ENCODE measurements at places on chromosomes 4 and X. TPM values are rescaled to one million over a fixed set of nuclear protein-coding genes. Genes with fewer than 3 reads are reported as not detected.
A peak's percentile ranks its signal among the peaks of the same experiment; 100 is the strongest.

- DNase-seq: no peak
Measured at GRCh38 chr4:99790796-99791617, 25.6 kb upstream of the DAPP1 start.

DNA sequence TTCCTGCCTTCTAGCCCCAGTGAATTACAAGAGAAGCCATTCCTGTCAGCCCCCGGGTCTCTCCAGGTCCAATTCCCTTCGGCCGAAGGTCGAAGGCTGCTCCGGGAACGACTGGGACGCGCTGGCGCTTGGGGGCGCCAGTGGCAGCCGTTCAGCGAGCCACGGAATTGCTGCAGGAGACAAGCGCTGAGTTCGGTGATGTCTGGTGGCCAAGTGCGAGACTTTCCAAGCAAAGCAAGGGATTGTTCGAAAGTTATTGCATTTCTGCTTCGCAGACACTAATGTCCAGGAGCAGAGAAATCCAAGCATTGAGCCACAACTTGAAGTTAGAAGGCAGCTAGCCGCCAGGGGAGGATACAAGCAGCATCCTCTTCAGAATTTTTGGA is 1.1 kb upstream of the DKK2 start:
- no peak for DNase-seq

GRCh38 chrX:19625612-19626011 is 110.3 kb upstream of the MAP3K15 start:
- DNase-seq: peak; percentile 47

DNA sequence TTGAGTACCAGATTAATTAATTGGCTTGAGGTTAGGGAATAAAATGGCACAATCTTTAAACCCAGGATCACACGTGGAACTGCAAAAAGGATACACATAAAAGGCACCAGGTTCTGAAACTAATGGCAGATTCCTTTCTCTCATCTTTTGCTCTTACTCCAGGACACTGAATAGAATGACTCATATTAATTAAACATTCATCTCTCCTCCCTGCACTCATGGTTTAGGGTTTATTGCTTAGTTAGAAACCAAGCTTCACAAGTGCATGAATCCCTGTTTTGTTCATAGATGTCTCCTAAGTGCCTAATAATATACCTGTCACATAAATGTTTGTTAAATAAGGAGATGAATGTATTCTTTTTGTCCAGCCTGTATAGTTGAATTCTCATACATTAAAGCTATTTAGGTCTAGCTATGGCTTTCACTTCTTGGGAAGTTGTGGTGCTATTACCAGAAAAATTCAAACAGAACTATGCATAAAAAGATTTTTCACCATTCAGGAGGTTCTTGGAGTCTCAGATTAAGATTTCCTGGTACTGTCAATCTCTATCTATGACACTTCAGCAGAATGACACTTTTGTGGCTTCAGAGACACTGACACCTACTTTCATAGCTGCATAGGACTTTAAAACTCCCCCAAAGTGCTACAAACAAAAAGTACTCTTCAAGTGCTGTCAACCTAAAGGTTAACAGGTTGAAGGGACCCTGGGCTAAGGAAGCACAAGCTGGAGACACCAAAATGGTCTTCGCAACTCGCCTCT is 7.4 kb downstream of the CORIN start:
- DNase-seq: no peak

DNA sequence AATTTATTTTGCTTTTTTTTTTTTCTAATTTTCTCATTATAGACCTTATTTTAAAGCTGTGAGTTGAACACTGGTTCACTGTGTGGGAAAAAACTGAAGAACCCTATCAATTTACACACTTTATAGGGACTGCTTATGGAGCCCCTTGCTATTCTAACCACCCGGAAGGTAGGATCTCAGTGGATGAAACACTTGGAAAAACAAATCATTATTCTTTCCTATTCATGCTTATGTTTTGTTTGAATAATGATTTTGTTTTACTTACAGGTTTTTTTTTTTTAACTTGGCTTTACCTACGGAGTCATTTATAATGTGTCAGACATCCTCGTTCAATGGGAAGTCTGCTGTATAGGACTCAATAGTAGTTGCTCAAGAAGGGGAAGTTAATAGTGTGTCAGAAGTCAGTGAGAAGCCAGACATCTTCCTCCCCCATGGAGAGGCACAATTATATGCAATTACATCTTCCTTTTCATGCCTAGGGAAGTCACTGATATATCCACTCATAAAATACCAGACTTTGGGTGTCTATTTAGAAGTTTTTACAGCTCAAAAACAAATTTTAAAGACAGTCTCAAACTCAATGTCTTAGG is 113.2 kb downstream of the ARSF start:
- DNase-seq: no peak

DNA sequence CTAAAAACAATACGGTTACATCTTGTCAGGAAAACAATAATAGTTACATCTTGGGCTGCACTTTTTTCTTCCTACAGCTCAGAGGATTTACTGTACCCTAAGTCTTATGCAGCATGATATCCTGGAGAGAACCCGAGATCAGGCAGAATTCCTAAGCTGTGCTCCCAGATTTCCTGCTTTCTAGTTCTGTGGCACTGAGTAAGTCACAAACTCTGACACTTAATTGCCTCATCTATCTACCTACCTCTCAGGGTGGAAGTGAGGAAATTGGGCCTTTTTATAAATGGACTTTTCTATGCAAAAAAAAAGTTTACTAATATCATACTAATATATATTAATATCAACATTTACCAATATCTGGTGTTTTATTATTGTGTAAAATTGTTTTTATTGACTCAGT is 438.5 kb downstream of the INPP4B start:
- no peak for DNase-seq

Gene CRLF2
- total RNA-seq: not detected

DNA sequence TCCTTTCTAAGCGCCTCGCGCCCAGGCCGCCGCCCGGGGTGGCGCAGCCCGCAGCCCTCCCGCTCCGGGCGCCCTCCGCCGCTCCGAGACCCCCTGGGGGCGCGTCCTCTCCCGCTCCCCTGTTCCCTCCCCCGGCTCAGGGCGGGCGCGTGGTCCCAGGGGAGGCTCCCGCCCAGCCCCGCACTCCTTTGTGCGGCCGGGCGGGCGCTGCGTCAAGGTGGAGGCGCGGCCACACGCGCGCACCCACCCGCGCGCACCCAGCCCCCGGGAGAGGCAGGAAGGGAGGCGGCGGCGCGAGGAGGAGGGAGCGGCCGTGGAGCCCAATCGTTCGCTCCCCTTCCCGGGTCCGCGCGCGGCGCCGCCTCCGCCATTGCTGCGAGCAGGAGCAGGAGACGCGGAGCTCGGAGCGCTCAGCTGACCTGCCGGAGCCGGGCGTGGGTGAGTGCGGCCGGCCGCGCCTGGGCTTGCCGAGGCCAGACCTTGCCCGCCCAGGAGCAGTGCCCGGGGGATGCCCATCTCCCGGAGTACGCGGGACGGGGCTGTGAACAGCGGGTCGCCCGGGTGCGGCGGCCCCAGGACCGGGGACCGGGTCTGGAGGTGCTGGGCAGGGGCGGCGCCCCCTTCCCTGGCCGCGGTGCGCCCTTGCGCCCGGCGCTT is at the start of gene NSG1:
NSG1 (plus strand) TSS at position 367 of the 657 bp plus-strand sequence. CDS start 528 bp downstream, outside the sequence.
- no peak for DNase-seq

Gene SASH3
- total RNA-seq: not detected

GRCh38 chr4:148173397-148174017 is 268.7 kb downstream of the NR3C2 start:
- DNase-seq: no peak

DNA sequence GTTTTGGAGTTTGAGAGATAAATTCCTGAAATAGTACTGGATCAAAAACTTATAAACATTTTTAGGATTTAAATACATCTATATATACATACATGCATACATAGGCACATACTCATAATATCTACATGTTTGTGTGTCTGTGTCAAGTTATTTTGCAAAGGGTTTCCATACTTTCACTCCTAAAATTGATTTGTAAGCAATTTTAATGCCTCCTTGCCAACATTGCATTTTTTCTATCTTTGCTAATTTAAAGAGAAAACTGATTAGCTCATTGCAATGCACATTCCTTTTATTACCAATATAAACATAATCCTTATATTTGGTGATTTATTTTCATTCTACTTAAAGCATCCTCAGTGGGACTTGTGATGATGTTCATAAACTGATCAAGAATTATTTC is 258.3 kb downstream of the FRMPD4 start:
- DNase-seq: no peak

Gene WWC2
- 13.0 TPM for total RNA-seq

DNA sequence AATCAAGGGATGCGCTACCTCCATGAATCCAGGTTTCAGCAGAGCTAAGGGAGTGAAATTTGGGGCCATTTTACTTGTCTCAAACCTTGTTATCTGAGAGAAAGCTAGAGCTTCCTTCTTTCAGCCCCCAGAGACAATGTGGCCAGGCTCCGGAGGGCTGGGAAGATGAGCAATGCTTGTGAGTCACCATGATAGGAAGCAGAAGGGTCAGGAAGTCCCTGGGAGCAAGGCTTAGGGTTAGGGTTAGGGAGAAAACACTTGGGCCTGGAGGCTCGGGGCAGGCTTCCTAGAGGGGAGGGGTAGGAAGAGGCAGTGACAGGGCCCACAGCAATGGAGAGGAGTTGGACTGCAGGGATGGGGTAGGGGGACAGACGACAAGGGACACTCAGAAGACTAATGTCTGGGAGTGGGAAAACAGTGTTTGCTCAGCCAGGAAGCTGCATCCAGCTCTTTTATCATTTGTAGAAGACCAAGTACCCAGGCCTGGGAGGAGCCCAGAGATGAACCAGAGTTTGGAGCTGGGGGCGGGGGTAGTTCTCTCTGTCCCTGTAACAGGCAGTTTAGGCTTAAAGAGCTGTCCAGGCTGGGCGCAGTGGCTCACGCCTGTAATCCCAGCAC is 16.4 kb upstream of the PORCN start:
- no peak for DNase-seq

GRCh38 chr4:152937336-152938236 is 1.5 kb downstream of the FHDC1 start:
- peak; percentile 28 for DNase-seq

DNA sequence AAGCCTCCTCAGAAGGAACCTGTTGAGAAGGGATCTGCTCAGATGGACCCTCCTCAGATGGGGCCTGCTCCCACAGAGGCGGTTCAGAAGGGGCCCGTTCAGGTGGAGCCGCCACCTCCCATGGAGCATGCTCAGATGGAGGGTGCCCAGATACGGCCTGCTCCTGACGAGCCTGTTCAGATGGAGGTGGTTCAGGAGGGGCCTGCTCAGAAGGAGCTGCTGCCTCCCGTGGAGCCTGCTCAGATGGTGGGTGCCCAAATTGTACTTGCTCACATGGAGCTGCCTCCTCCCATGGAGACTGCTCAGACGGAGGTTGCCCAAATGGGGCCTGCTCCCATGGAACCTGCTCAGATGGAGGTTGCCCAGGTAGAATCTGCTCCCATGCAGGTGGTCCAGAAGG is 22.9 kb downstream of the REST start:
- DNase-seq: no peak

Gene RAI2
- total RNA-seq: not detected

DNA sequence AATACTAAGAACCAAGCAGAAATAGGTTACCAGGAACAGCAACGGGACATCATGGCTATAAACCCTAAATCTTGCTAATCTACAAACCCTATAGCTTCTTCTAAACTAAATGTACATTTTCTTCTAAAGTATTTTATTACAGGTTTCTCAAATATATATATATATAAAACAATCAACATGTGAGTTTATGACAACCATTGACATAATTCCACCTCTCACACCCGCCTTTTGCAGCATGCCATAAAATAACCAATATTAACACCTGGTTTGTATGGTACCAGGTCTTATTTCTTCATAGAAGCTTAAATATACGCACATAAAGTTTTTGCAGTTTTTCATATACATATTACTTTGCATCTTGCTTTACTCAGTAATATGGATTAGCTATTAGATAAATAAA is 955.3 kb upstream of the LCORL start:
- DNase-seq: no peak

GRCh38 chr4:10963241-10963640 is 278.7 kb upstream of the CLNK start:
- DNase-seq: no peak

DNA sequence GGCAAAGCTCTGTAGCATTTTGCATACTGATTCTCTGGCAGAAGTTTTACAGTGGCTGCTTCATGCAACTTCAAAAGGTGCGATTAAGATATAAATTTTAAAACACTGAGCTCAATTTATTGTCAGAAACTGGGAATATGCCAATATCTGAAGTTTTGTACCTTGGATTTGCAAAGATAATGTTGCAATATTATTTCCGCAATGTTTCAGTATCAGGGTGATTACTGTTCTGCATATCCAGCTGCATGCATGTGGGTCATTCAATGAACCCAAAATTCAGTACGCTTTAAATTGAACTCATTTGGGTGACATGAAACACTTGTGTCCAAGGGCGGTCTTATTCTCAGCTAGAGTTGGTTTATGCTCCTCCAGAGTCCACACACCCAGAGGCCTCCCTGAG is 26.2 kb downstream of the TRMT10A start:
- no peak for DNase-seq

Gene CETN2
- total RNA-seq: 21.9 TPM

Gene SPACA5
- total RNA-seq: not detected

GRCh38 chr4:1883583-1883982 is 12.4 kb downstream of the NSD2 start:
- DNase-seq: no peak

Gene MAGEA2B
- total RNA-seq: not detected

Gene PHEX
- total RNA-seq: 0.18 TPM

- DNase-seq: no peak
Measured at GRCh38 chr4:68152411-68152810, 22.7 kb upstream of the TMPRSS11F start.

- no peak for DNase-seq
Measured at GRCh38 chr4:162849937-162850336, 316.8 kb downstream of the NAF1 start.

GRCh38 chr4:6179362-6179761 is 21.0 kb downstream of the JAKMIP1 start:
- no peak for DNase-seq

DNA sequence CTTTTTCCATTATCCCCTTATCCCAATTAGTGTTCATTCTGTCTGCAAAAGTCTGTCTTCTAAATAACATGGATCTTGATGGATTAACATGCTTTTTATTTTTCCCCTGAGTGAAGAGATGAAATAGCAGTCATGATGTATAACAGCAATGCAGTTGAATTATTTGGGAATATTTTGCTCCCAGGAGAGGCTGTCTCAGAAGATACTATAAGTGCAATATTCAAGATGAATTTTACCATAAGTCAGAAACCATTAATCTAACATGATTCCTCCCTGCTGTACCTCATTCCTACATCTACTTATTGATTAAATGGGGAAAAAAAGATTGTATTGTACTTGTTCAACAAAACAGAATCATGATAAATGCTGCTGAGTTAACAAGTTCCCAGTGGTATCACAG is 233.2 kb upstream of the KCNIP4 start:
- no peak for DNase-seq

DNA sequence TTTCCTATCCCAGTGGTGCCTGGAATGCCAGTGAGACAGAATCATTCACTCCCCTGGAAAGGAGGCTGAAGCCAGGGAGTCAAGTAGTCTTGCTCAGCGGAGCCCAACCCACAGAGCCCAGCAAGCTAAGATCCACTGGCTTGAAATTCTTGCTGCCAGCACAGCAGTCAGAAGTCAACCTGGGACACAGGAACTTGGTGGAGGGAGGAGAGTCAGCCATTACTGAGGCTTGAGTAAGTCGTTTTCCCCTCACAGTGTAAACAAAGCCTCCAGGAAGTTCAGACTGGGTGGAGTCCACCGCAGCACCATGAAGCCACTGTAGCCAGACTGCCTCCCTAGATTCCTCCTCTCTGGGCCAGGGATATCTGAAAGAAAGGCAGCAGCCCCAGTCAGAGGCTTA is 283.2 kb upstream of the CPEB2 start:
- DNase-seq: peak; percentile 68

Gene TFE3
- 53.6 TPM for total RNA-seq

GRCh38 chr4:174099712-174100111 is 183.8 kb downstream of the FBXO8 start:
- DNase-seq: no peak

Gene FGF2
- not detected for total RNA-seq
